ENCODE measurements at places on chromosomes 3 and 15.

DNA sequence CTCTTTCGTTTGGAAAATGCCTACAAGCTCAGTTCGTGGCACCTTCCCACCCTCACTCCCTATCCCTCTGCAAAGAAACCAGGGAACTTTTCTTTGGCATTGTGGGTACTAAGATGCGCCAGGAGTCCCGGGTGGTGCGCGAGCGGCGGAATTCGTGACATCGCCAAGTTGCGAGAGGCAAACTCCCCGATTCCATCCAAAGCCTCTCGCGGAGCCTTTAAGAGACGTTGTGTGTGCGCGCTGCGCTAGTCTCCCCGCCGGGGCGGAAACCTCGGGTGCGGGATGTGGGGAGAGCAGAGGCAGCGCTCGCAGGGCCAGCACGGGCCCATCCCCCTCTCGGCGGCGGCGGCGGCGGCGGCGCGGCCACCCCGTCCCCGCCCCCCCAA lies 443 bp upstream of the NR2F2 start:
- no peak for DNase-seq

DNA sequence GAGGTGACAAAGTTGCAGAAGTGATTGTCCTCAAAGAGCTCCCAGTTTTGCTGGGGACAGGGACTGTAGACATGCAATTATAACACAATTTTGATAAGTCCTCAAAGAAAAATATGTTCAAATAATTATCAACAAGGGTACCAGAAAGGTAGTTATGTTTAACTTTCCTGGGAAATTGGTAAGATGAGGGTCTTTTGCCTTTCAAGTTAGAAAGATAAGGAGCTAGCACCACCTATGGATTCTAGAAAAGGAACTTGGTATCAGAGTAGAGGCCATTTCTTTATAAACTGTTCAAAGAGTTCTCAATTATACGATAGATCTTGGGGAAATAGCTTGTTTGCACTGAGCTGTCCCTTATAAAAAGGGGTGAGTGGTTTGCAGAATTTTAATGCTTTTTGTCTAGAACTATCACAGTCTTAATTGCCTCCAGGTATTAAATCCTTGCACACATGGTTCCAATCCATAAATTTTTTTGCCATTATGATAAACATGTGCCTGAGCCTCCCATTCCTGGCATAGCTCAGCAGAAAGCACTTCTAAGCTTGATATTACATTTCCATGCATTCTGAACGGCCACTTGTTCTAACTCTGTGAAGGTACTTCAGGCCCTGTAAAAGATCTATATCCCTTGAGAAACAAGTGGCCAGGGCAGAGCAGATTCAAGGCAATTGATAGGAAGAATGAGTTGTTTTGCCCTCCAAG lies 247.5 kb upstream of the LRIG1 start:
- no peak for DNase-seq

GRCh38 chr3:190169877-190170276 lies 49.2 kb upstream of the P3H2 start:
- DNase-seq: no peak

- no peak for DNase-seq
Measured at GRCh38 chr3:37556789-37557301, 304.8 kb upstream of the CTDSPL start.

GRCh38 chr15:100849021-100849854 lies 30.4 kb upstream of the ALDH1A3 start:
- peak; percentile 34 for DNase-seq

DNA sequence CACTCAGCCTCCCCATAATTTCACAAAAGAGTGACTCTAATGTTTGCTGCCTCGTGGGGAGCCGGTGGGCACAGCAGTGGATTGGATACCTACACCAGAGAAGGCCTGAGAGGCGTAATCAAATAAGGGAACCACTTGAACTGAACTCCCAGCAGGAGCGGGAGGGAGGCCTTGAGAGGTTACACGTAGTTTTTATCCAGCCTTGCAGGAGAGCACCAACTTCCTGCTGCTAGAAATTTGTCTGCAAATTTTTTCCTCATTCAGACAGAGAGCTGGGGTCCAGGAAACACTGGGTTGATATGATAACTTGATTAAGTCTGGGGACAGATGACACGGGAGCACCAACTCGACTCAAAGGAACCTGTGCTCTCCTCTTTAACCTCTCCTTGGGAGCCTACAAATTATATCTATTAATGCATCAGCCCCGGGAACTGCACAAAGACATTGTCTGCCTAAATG lies 69.8 kb downstream of the HES1 start:
- DNase-seq: no peak

- no peak for DNase-seq
Measured at GRCh38 chr3:183967693-183968092, 50.0 kb downstream of the ABCC5 start.

GRCh38 chr3:141853081-141853601 lies 23.3 kb upstream of the ATP1B3 start:
- no peak for DNase-seq

DNA sequence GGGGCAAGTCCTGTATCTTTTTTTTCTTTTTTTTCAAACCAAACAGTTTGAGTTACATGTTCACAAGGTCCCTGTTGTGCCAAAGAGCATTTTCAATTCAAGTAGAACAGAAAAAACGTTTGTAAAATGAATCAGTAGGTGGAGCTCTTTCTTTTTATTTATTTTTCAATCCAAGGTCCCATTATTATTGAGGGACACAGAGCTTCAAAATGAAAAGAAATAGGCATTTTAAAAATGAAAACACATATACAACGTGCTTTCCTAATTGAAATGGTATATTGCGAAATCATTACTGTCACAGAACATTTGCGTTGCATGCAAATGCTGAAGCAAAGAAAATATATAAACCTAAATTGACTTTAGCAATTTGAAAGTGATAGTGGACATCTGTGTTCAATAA lies 711.0 kb downstream of the MECOM start:
- DNase-seq: no peak

- no peak for DNase-seq
Measured at GRCh38 chr3:131053043-131053859, 26.6 kb downstream of the NEK11 start.

GRCh38 chr3:183988216-183988790 lies 29.4 kb downstream of the ABCC5 start:
- DNase-seq: no peak

DNA sequence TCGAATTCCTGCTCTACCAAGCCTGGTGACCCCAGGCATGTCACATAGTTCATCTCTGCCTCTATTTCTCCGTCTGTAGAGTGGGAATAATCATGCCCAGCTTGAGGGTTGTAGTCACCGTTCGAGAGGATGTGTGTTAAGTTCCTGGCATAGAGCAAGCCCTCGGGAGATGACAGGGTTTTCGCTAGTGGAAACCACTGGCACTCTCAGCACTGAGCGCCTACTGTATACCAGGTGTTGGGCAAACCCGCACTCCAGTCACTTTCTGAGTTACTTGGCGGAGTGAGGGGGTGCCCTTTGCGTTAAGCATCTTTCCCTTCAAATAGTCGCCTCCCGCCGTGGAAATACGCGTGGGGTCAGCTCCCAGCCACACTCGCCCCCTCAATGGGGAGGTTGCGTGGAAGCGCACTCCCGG lies 5.1 kb downstream of the FEZF2 start:
- no peak for DNase-seq

- no peak for DNase-seq
Measured at GRCh38 chr3:142027735-142028134, 121.6 kb downstream of the TFDP2 start.

DNA sequence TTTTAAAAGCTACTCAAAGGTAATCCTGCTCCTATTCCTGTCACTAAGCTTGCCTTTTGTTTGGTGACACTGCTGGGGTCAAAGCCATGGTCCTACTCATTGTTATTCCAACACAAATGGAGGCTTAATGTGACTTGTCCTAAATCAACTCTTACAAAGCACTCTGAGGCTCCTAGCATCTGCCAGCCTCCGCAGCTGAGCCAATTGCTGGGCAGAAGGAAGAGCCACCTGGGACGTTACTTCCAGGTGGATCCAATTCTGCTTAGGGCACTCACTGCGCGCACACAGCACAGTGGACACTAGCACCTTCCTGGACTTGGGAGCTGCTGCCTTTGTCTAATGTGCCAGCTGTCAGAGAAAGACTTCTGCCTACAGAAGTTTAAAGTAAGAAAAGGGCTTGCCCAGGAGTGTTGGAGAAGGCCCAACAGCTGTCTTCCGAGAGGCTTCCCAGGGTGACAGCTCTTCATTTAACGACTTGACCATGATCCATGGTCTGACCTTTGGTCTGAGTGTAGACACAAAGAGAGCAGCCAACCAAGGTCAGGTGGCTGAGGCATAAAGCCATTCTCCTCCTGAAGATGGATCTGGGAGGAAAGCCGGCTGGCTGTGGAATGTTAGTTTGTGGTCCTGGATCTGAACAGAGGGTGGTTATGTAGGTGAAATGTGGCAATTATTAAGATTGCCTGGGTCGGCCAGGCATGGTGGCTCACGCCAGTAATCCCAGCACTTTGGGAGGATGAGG lies 102.2 kb downstream of the AQP9 start:
- DNase-seq: no peak

DNA sequence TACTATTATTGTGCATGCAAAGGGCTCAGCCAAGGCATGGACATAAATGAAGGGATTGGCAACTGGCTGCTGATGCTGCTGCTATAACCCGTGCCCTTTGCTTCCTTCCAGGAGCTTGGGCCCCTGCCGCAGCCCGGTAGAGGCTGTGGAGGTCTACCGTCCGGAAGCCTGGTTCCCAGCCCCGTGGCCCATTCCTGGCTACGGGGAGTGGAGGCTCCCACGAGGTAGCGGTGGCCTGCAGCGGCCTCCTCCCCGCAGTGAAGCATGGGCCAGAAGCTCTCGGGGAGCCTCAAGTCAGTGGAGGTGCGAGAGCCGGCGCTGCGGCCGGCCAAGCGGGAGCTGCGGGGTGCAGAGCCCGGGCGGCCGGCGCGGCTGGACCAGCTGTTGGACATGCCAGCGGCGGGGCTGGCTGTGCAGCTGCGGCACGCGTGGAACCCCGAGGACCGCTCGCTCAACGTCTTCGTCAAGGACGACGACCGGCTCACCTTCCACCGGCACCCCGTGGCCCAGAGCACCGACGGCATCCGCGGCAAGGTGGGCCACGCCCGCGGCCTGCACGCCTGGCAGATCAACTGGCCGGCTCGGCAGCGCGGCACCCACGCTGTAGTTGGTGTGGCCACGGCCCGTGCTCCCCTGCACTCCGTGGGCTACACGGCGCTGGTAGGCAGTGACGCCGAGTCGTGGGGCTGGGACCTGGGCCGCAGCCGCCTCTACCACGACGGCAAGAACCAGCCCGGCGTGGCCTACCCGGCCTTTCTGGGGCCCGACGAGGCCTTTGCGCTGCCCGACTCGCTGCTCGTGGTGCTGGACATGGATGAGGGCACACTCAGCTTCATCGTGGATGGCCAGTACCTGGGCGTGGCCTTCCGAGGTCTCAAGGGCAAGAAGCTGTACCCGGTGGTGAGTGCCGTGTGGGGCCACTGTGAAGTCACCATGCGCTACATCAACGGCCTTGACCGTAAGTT lies 15.0 kb downstream of the SPSB4 start:
- no peak for DNase-seq

DNA sequence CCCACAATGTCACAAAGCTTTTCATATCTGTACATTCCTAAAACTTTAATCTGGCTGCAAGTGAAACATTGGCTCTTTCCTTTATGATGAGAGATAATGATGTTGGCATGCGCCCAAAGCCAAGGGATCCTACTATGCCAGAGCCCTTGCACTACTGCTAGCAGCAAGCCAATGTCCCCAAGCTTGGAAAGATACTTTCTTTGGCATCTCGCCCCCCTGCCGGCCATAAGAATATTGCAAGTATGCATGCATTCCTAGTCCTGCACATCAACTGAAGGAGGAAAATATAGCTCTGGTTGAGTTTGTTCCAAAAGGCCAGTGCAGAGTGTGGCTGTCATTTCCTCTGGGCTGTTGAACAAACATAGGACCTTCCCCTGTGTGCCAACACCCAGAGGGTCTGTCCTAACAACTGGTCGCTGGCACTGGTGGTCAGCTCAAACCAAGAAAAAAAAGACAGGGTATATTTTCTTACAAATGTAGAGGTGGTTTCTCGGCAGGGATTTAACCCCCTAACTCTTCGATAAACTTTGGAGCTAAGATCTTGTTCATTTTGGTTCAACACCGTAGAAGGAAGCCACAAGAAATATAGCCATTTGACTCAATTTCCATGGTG lies 120.9 kb upstream of the ZBED2 start:
- peak; percentile 58 for DNase-seq

- no peak for DNase-seq
Measured at GRCh38 chr3:13850161-13850945, 29.5 kb downstream of the WNT7A start.

DNA sequence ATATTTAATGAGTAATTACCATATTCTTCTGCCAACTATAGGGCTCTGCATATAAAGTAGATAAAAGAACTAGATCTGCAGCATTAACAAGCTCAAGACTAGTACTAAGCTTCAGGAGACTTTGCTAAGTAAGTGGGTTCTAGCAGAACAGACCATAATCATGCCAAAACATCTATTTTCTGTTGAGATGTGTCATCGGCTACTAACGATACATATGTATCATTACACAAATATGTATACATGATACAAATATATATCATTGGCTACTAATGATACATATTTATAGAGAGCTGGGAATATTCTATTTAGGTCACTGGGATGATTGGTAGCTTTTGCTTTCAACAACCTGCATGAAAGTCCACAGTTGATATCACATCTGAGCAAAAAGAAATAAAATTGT lies 185.8 kb upstream of the DCBLD2 start:
- no peak for DNase-seq

DNA sequence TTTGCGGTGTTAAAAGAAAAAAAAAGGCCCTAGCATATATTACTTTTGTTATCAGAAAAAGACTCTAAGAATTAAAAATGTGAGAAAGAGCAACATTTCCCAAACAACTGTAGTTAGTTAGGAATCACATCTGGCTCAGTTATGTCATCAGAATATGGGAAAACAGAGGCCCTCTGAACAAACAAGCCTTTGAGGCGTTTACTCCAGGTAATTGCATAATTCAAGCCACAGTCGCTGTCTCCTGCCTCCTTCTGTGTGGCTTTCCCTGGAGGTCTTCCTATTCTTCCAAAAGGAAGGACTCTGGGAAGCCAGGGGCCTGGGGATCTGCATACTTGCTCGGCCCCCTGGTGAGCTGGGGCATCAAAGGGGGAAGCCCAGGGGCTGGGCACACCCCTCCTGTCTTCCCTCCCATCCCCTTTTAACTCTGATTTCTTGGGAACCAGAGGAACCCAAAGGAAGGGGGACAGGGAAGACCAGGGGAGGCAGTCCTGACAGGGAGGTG lies 3.7 kb upstream of the FAM107A start:
- no peak for DNase-seq

DNA sequence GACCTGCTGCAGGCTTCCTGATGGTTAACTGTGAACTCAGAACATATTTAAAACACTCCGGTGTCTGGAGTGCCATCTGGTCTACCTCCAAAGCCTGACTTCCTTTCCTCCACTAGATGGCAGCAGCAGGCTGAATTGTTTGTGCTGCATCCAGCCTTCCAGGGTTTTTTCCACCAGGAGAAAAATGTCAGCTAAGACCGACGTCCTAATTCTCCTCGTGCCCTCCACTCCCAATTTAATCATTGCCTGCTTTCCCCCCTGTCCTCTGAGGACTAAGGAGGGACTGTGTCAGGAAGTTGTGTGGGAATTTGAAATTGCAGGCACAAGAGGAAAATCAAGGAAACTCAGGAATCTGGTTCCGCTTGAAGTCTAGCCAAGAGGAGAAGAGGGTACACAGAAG lies 165.2 kb upstream of the UMPS start:
- peak; percentile 84 for DNase-seq
